ENCODE measurements at places on chromosomes 1 and 21. TPM values are rescaled to one million over a fixed set of nuclear protein-coding genes. Genes with fewer than 3 reads are reported as not detected.
A peak's percentile ranks its signal among the peaks of the same experiment; 100 is the strongest.

DNA sequence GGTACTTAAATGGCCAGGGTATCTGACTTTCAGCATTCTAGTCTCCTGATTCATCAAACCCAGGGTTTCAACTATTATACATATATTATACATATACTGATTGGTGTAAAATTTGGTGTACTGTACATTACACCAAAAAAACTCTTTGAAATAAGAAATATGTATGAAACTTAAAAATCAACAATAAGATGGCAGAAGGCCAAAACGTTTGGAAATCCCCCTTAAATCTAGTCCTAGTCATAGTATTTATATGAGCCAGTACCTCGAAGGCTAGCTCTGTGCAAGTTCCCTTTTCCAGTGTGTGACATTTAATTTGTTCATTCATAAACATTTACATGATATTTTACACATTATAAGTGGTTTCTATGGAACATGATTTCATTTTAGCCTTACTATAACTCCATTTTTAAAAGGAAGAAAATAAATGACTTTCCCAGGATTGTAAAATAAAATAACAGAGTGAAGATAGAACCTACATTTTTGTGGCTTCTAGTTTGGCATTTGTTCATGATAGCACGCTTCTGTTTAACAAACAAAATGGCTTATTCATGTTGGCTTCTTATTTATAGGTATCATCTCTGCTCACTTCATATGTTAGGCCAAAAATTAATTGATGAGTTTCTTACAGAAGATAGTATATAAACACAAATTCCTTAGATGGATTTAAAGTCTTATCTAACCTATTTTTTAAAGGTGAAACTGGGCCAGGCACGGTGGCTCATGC is 18.8 kb upstream of the ZNF281 start:
- H3K4me3 ChIP-seq: no peak overlapping the region
- H3K27me3 ChIP-seq: no peaks in the 10 kb centered on the region

Gene GPATCH2
- total RNA-seq: 11.9 TPM

- peak; percentile 20 for DNase-seq
- no peak within 1 kb of the TSS for H3K4me3 ChIP-seq
- 0 out of 2 replicates have a peak, but pooled peaks cover 4% of the 10 kb centered on the region for H3K4me1 ChIP-seq
Measured at GRCh38 chr1:150887018-150887417, at the start of gene CTXND2. CTXND2 (plus strand) TSS chr1:150887136; CDS start chr1:150912315, 25,179 bp downstream.

GRCh38 chr1:245242989-245243388 is 88.2 kb downstream of the KIF26B start:
- H3K27me3 ChIP-seq: peaks cover 84% of the 10 kb centered on the region
- H3K4me1 ChIP-seq: no peaks in the 10 kb centered on the region
- H3K36me3 ChIP-seq: no peaks in the 10 kb centered on the region
- DNase-seq: no peak

GRCh38 chr1:236465231-236465958 is 58.4 kb upstream of the LGALS8 start:
- H3K4me3 ChIP-seq: no peak overlapping the region
- peak; percentile 26 for DNase-seq
- no peaks in the 10 kb centered on the region for H3K36me3 ChIP-seq
- peaks cover 7% of the 10 kb centered on the region for H3K27me3 ChIP-seq
- peaks cover 6% of the 10 kb centered on the region for H3K4me1 ChIP-seq

DNA sequence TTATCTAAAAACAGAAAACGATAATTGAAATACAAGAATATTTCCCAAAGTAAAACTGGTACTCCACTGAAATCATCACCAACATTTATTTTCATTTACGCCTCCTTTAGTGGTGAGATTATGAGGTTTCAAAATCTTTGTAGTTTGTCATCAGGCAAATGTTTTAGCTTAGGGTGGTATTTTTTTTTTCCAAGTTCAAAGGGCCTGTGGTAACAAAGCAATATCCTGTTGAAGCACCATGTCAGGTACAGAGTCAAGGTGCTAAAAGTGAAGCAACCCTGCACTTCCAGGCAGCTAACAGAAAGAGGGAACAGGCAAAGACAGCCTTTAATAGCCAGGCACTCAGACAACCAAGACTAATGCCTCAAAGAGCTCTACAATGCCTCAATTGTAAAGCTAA is 89.2 kb downstream of the JAK1 start:
- H3K27ac ChIP-seq: no peak overlapping the region
- H3K4me3 ChIP-seq: no peak overlapping the region
- no peak for DNase-seq
- peaks cover 4% of the 10 kb centered on the region for H3K36me3 ChIP-seq

DNA sequence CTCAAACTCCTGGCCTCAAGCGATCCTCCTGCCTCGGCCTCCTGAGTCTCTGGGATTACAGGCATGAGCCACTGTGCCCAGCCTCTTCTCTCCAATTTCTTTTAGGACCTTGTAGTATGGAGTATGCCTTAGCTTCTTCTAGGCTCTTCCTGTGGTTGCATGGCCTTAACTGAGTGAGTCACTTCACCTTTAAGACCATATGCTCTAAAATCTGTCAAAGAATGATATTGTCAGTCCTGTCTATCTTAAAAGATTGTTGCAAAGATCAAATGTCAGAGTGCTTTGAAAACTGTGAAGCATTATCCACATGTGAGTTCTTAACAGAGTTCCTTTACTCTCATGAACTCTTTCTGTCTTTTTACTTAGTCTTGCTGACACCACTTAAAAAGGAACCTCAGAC is 37.2 kb downstream of the ATP2B4 start:
- no peaks in the 10 kb centered on the region for H3K36me3 ChIP-seq
- DNase-seq: peak; percentile 60
- H3K27me3 ChIP-seq: no peaks in the 10 kb centered on the region
- H3K27ac ChIP-seq: peak overlapping the region; percentile 95
